ENCODE measurements at places on chromosomes 3 and 15.

- peak; percentile 7 for DNase-seq
Observed at GRCh38 chr15:53693729-53694475, 65.6 kb downstream of the WDR72 start.

DNA sequence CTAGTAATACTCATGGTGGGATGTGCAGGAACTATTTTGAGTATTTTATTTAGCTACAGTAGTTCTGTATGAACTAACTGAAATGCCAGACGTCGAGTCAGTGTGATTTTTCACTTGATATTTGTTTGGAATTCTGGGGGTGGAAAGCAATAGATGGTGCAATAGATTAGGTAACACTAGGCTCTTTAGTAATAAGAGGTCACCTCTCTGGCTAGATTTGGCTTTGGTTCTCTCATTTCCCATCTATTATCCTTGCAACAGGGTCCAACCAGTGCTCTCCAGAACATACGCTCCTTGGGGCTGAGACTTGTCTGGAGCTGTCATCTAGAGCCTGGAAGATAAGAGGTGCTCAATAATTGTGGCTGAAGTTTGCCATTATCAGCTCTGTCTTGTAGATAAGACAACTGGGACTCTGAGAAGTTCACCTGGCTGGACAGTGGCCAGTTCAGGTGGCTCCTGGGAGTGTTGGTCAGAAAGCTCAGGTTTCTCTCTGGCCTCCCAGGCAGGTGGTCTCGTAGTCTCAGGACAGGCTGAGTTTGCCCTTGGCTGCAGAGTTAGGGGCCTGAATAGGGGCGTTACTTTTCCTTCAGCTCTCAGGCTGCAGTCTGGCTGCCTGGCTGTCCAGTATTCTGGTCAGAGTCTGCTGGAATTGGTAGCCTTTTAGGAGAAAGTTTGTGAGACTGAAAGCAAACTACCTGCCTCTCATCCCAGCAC, 277.5 kb upstream of the RGMA start:
- no peak for DNase-seq

- no peak for DNase-seq
Observed at GRCh38 chr3:15279671-15280402, 52.5 kb downstream of the SH3BP5 start.

- DNase-seq = no peak
Observed at GRCh38 chr15:76512971-76513370, 176.4 kb downstream of the ISL2 start.

DNA sequence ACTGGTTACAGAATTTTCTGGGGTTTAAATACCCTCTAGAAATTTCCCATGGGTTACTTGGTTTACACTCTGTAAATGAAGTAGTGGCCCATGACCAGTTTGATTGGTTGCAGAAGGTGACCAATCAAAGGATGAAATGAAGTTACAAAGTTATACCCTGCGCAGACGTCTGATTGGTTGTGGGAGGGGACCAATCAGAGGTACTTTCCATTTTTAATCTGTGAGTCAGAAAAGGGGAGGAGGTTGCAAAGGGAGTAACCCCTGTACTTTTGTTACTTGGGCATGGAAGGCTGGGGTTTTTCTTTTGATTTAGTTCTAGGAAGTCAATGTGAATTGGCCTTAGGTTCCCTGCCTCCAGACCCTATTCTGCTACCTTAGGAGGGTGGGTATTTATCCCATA, 18.7 kb upstream of the APH1B start:
- no peak for DNase-seq

- DNase-seq = no peak
Observed at GRCh38 chr3:112233083-112233482, 60.9 kb downstream of the SLC9C1 start.

DNA sequence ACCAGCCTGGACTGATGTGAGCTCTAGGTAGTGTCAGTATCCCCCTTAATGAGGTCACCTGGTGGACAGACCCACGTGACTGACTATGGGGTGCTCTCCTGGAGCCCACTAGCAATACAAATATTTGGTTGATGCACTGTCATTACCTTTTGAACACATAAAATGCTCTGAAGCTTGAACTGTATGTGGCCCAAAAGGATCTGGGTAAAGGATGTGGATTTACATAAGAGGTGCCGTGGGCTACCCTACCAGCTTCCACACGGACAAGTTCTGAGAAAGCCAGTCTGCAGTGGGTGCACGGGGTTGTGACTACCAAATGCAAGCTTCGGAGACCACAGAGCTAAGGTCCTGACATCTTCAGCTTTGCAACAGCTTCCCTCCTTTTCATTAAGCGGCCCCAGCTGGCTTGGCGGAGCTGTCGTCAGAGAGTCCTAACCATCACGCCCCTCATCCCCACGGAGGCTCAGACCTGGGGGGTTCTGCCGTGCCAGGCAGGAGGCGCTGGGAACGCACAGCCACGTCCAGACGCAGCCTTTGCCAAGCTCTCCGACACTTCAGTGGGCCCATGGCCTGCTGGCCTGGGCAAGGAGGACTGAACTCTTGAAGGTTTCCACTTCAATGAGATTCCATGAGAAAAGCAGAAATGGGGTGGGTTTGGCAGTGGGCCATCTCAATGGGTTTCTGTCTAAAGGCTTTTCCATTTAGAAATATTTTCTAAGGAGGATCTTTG, 228.3 kb downstream of the ADAMTS17 start:
- peak; percentile 78 for DNase-seq

- DNase-seq = no peak
Observed at GRCh38 chr3:73552700-73553099, 72.0 kb downstream of the PDZRN3 start.

GRCh38 chr3:186013312-186013711, 75.5 kb upstream of the TRA2B start:
- no peak for DNase-seq

DNA sequence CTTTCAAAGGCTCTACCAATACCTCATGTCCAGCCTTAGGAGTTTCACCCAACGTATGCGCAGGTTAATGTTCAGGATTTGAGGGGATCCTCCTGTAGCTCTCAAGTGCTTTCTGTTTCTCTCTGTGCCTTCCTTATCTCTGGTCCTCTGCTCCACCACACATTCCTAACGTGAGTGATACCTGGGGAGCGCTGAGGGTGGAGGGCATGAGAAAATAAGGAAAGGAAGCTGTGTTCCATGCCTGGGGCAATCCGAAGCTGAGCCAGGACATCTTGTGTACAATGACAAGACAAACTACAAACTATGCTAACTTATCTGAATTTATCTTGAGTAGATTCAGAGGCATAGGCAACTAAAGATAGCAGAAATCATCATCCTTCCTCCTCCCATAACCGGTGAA, 136.4 kb downstream of the SST start:
- no peak for DNase-seq

GRCh38 chr3:177673112-177673914, 476.0 kb upstream of the TBL1XR1 start:
- DNase-seq = peak; percentile 43

GRCh38 chr3:142784228-142784627, 60.4 kb downstream of the TRPC1 start:
- DNase-seq = no peak

GRCh38 chr3:104988496-104988895, 378.2 kb upstream of the ALCAM start:
- DNase-seq = no peak

DNA sequence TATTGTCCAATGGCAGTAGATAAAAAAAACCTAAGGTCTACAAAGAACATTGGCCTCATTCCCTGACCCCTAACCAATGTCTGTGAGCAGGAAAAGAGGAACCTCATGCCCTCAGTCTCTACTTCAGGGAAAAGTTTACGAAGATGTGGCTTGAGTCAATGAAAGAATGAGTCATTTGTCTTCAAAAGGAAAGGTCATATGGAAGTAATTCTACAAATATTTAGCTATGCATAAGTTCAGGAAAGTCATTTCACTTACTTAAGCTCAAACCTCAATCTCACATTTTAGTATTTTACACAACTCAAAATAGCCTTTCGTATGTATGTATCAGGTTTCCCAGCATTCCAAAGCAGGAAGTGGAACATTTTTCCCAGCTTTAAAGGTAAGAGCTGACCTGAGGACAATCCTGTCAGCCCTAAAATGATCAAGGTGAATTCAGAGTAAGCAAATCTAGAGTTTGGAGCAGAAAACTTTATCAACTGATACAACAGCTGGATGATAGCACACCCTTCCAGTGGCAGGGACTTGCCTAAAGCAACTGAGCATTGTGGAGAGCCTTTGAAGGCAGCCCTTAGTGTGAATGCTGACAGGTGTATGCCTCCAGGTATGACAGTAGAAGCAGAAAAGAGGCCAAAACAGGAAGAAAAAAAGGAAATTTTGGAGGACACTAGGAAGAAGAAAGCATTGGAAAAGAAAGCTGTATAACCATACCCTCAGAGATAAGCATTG, 53.9 kb upstream of the ACKR4 start:
- peak; percentile 9 for DNase-seq

DNA sequence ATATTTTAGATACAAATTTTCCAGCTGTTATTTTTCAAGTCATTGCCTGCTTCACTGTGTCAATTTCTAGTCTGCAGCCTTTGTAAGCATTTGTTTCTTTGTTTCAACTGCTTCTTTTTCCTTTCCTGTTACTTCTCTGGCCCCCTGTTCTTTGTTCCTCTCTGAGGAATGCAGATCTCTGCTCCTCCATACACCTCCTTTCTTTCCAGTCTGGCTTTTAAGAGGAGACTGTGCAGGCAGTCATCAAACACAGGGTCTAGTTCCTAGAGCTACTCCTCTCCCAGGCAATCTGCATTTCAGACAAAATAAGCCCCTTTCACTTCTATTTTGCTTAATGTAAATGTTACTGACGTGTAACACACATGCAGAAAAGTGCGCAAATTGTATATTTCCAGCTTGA, 502.9 kb downstream of the PDCD6IP start:
- DNase-seq = no peak

DNA sequence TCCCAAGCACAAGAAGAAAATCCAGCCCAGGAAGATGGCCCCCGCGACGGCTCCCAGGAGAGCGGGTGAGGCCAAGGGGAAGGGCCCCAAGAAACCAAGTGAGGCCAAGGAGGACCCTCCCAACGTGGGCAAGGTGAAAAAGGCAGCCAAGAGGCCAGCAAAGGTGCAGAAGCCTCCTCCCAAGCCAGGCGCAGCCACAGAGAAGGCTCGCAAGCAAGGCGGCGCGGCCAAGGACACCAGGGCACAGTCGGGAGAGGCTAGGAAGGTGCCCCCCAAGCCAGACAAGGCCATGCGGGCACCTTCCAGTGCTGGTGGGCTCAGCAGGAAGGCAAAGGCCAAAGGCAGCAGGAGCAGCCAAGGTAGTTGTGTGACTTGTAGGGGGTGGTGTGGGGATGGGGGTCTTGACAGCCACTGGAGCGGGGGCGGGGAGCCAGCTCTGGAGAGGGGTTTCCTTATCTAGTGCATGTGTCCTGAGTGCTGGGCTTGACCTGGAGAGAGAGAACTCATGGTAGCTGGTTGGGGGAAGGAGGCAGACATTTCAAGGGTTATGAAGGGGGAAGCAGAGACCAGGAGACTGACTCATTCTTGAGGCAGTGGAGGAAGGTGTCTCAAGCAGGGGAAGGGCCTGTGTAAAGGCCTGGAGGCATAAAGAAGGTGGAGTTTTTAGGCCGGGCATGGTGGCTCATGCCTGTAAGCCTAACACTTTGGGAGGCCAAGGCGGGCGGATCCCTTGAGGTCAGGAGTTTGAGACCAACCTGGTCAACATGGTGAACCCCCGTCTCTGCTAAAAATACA, 6.2 kb downstream of the H1-8 start:
- no peak for DNase-seq

DNA sequence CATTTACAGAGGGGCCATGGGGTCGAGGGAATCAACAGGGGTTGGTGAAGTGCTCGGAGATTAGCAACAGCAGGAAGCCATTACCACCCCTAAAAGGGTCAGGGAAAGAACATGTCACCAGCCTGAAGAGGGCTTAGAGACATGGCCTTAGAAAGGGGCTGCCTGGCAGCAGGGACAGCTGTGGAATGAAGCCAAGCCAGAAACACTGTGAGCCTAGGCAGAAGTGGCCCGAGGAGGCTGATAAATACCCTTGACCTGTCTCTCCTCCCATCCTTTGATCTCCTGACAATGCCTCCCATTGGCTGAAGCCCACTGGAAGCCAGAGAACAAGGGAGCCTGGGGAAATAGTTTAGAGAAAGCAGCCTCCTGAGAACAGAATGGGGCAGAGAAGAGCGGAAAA, 31.4 kb downstream of the GPD1L start:
- DNase-seq = peak; percentile 57

- DNase-seq = no peak
Observed at GRCh38 chr3:177602601-177603147, 405.4 kb upstream of the TBL1XR1 start.

GRCh38 chr3:148146947-148147826, 550.5 kb upstream of the AGTR1 start:
- peak; percentile 32 for DNase-seq

DNA sequence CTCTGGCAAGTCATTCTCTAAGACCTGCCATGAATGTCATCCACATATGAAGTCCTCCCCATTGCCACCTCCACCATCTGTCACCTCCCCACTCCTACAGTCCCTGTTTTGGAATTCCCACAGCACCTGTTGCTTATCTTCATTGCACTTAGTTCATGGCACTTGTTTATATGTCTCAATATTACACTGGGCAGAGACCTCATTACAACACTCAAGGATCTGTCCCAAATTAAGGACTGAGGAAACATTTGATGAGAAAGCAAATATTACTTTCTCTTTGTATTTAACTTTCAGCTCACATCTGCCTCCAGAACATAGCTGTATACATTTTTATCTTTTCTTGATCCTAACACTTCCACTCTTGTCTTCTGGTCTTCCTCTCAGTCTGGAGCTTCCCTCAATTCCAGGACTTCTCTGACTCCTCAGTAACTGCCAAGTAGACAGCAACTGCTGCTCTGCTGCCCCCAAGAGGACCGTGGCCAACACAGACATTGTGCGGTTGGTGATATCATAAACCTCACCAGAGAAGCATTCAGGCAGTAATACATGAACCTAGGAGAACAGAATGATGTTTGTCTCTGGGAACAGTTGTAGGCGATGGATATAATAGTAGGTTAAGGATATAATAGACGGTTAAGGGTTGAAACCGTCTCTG, 45.0 kb upstream of the FGF12 start:
- DNase-seq = no peak

DNA sequence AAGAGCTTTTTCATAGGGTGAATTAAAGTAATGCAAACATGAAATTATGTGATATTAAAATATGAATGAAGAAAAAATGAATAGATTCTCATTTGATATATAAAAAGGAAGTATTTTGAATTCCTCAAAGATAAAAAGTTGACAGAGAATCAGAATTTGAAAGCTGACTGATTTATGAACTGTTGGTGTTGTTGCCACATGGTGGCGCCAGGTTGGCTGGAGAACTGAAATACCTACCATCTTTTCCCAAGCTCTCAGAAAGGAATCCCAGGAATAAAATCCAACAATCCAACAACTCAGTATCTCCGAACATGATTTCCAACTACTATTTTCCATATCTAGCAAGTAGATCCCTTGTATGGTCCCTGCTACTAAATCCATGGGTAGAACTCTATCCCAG, 3.1 kb downstream of the MYRIP start:
- DNase-seq = no peak

GRCh38 chr15:58114812-58115211, 23.4 kb upstream of the AQP9 start:
- no peak for DNase-seq

DNA sequence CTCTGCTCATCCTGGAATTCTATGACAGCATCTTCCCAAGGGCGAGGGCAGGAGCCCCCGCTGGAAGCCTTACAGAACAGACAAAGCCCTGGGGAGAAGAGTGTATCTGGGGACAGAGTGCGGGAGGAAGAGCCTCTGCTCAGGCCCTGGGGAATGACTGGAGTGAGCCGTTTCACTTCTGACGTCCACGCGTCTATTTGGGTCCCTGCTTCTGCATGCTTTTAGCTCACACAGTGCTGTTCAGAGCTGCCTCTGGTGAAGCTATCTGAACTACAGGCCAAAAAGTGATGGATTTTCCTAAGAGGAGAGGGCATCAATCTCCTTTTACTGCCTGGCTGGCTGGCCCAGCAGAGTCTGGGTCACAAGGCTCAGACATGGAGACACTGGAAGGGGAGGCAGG, 311.8 kb downstream of the NTRK3 start:
- peak; percentile 19 for DNase-seq

Data from lung (tissue), 17 donors.